GM10248 (cell line): ENCODE measurements at places on chromosomes 12 and 14.

GRCh38 chr12:121792607-121793439 is 665 bp downstream of the RHOF start:
- DNase-seq = peak; percentile 74

GRCh38 chr14:79852950-79853744 is 358.2 kb downstream of the DIO2 start:
- DNase-seq = no peak

DNA sequence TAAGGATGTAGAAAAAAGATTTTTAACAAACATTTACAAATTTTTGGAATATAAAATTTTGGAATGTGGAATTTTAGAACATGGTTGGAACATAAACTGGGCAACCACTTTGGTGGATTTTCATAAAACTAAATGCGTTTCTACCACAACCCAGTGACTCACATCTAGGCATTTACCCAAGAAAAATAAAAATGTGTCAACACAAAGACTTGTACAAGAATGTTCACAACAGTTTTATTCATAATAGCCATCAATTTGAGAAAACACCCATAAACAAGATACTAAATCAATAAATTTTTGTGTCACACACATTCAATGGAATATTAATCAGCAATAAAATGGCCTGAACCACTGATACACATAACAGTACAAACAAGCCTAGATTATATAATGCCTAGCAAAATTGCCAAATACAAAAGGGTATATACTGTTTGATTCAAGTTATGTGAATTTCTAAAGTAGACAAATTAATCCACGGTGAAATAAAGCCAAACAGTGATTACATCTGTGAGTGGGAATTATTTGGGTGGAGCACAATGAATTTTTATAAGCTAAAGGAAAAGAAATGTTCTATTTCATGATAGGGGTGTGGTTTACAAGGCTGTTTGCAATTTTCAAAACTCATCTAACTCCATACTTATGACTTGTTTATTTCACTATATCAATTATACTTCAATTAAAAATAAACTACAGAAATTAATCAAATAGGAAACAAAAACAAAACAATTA is 415.2 kb upstream of the OR4E1 start:
- no peak for DNase-seq

GRCh38 chr14:22510527-22511110 is 78.4 kb downstream of the DAD1 start:
- DNase-seq = no peak

DNA sequence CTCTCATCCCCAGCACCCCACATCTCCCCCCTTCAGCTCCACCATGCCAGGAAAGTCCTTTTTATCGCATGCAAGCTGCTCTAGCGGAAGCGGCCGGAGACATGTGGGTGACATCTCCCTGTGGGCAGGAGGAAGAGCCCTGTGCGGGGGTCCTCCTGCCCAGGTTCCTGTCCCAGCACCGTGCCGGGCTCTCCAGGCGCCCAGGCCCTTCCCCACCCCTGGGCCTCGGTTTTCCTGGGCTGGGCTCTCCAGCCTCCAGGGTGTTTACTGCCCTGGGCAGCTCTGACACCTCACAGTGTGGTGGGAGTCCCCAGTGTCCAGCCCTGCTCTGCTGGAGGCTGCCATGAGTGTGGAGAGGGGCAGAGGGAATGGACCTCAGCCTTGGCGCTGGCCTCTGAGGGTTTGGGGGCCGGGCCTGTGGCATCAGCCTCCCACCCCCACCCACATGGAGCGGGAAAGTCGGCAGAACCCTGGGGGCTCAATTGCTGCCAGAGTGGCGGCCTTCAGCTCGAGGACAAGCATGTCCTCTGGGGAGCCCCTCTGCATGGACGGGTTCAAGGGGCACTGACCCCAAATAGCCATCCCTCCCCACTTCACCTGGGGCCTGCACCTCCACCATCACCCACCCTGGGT is 16.9 kb downstream of the ASPG start:
- DNase-seq = no peak

GRCh38 chr12:20429852-20430251 is 61.5 kb downstream of the PDE3A start:
- no peak for DNase-seq

DNA sequence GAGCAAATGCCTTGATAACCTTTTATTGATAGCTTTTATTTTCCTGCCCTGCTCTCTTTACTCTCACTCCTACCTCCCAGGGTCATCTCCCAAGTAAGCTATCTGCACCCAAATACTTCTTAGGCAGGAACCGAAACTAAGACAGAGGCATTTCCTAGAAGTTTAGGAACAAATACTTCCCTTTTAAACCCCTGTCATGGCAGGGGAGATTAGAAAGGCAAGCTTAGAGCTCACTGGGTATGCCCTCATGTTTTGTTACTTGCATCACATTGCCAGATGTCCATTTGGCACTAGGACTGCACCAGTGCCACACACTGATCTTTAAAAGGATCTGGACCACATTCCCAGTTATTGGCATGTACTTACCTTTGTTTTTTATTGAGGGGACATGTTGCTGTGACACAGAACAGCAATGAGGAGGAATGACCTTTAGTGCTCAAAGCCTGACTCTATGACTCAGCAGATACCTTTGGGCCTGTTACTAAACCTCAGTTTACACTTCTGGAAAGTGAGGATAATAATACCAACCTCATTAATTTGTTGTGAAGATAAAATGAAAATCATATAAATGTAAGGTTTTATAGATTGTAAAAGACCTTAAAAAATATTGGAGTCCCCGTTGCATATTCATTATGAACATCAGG is 40.9 kb upstream of the MBIP start:
- no peak for DNase-seq

- DNase-seq = no peak
Measured at GRCh38 chr12:58309806-58310205, 368.4 kb downstream of the ATP23 start.

GRCh38 chr12:6076346-6076745 is 48.1 kb downstream of the VWF start:
- DNase-seq = no peak

GRCh38 chr14:32561520-32561919 is 232.4 kb downstream of the AKAP6 start:
- no peak for DNase-seq

DNA sequence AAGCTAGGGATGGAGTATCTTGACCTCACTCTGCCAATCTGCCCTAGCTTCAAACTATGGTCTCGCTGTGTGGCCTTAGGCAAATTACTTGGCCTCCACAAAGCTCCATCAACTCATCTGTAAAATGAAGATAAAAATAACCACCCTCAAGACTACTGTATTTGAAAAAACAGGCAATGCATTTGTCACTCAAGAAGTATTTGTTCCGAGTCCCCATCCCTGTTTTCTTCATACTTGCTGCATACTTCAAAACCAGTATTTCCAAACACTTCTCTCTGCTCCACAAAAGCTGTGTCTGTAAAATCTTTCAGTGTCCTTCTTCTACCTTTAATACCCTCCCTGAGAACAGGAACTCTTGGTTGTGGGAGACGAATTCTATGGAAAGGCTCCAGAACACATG is 47.9 kb downstream of the GTF2A1 start:
- no peak for DNase-seq

DNA sequence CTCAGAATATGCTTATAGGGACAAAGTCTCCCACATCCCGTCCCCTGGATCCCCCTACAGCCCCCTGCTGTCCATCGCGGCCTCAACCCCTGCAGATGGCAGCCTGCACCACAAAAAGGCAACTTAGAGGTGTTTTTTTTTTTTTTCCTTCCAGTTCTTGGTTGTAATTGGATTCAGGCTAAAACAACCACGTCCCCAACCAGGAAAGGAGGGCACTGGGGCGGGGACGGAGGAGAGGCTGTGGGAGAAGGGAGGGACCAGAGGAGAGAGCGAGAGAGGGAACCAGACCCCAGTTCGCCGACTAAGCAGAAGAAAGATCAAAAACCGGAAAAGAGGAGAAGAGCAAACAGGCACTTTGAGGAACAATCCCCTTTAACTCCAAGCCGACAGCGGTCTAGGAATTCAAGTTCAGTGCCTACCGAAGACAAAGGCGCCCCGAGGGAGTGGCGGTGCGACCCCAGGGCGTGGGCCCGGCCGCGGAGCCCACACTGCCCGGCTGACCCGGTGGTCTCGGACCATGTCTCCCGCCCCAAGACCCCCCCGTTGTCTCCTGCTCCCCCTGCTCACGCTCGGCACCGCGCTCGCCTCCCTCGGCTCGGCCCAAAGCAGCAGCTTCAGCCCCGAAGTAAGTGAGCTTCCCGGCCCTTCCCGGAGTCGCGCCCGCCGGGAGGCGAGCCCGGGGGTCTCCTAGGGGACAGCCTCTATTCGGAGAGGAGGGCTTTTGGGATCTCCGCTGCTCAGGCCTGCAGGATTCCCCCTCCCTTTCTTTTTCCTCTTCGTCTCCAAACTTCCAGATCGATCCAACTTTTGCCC is at the start of gene MMP14:
TSS of gene MMP14 (plus strand) at position 285 of the 813 bp plus-strand sequence. CDS start at position 518, 233 bp downstream.
- DNase-seq = no peak

DNA sequence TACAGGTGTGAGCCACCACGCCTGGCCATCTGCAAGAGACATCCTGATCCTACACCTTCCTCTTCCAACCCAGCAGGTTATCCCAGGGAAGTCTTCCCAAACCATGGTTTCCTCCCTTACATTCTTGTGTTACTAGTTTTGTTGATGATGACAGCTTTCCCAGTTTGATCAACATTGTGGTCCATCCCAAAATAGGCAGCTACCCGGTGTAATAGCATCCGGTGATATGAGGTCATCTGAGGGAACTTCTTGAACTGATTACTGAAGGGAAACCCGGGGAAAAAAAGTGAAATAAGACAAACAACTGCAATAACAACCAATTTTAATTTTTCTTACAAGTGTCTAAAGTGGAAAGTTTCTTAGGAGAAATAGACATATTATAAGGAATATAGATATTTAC is 45.3 kb upstream of the STAC3 start:
- no peak for DNase-seq

- no peak for DNase-seq
Measured at GRCh38 chr12:18982226-18982949, 147.1 kb upstream of the PLEKHA5 start.
